ENCODE measurements at places on chromosomes 5 and 9.

DNA sequence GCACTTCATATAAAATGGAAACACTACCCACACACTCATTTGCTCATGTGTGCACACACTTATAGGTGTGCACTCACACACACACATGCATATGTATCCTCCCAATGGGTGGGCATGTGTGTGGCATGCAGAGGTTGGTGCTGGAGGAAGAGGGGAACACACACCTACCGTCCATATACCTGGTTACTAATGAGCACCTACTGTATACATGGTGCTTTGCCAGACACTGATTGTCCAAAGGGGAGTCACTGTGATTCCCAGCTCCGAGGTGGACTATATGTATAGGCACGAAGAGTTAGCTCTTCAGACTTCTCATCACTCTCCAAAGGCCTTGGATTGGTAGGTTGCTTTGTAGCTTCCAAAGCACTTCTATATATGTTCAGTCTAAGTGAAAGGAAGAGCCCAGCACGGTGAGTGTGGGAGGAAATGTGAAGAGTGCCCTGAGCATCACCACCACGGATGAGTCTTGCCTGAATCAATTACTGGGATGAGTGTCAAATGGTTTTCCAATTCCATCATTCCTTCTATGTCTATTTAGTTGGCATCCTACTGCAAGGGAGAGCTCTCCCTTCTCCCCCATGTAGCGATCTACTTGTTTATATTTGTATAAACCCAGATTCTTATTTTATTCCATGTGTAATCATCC, 12.6 kb upstream of the ERGIC1 start:
- no peak for DNase-seq

DNA sequence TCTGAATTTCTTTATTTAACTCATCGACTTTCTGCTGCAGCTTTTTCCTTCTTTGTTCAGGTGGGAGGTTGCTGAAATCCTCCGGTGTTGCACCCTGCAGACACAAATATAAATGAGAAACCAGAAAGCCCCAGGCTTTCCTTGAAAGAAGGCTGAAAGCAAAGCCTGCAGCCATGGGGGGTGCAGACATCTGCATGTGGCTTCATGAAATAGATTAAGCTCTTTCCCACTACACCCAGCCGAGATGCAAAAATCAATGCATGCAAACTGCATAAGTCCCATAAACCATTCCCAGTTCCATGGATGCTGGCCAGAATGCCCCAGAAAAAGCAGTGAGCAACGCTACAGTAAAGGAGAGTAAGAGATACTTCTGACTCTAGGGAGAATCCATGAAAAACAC, 73.6 kb downstream of the USP20 start:
- no peak for DNase-seq

GRCh38 chr9:131627326-131627647, 82.0 kb downstream of the PRRT1B start:
- no peak for DNase-seq

DNA sequence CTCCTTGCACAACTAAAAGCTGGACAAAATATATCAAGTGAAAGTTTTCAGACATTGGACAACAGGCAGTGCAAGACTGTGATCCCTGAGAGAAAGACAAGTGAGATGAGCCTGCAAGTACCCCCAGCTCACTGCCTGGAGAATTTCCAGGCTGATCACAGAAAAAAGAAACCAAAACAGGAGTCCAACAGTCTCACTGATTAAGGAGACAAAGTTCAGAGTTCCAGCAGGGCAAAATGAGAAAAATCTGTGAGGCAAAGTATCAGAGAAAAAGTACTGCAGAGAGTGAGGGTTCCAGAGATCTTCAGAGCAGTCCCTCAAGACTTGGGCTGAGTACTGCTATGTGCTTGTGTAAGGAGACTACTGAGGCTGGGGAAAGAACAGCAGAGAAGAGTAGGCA, 56.0 kb upstream of the PRSS3 start:
- DNase-seq = no peak

- no peak for DNase-seq
Observed at GRCh38 chr9:133545494-133546286, 11.2 kb downstream of the ADAMTSL2 start.

- DNase-seq = no peak
Observed at GRCh38 chr9:110971234-110971633, 67.0 kb downstream of the LPAR1 start.

DNA sequence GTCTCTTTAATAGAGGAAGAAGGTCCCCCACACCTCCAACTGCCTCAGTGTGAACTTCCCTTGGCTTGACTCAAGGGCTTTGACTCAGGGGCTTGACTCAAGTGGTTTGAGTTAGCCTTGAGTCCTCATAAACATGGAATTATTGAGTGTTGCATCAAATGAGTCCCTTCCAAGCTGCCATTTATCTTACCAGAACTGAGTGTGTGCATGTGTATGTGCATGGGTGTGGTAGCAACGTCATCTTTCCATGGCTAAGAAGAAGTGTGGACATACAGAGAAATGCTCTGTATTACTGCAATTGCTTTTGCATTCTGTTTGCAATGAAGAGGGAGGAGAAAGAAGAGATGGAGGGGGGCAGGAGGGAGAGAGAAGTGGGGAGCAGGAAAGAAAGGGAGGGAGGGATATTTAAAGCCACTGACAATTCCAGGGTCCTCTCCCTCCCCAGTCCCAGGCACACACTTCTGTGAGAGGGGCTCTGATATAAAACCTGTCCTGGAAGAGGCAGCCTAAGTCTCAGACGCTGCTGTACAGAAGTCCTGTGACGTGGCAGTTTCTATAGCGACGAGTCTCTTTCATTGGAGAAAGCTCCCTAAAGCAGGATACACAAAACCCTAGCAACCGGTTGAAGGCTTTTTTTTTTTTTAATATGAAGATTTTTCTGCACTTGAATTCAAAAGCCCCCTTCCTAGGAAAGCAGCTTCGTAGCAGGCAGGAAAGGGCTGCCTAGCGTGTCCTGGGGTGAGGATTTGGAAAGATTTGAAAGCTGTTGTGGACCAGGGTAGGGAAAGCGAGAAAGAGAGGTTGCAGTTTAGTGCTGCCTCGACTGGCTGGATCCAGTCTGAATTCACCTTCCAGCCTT, 93.3 kb upstream of the MAP1B start:
- no peak for DNase-seq

DNA sequence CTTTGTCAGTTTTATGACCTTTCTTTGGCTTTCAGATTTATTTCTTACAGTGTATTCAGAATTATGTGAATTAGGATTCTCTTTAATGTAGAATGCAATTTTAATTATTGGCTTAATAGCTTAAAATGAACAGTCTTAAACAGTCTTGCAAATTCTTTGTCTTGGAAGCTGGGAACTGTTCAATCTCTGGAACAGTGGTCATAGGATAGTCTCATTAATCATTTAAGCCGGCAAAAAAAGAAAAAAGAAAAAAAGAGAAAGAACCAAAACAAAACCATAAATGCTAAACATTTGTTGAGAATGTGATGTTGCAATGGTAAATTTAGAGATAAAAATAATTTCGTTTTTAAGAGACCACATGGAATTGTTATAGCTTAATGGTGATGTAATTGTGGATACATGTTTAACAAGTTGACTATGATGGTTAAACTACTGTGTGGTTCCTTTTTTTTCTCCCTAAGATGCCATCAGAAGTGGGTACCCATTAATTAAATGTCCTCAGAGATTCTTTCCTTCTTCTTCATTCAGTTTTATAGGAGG, 61.6 kb downstream of the NNT start:
- no peak for DNase-seq

- no peak for DNase-seq
Observed at GRCh38 chr9:122827761-122828093, 661 bp downstream of the PDCL start.

GRCh38 chr5:8865266-8865665, 680.6 kb downstream of the SEMA5A start:
- DNase-seq = no peak

DNA sequence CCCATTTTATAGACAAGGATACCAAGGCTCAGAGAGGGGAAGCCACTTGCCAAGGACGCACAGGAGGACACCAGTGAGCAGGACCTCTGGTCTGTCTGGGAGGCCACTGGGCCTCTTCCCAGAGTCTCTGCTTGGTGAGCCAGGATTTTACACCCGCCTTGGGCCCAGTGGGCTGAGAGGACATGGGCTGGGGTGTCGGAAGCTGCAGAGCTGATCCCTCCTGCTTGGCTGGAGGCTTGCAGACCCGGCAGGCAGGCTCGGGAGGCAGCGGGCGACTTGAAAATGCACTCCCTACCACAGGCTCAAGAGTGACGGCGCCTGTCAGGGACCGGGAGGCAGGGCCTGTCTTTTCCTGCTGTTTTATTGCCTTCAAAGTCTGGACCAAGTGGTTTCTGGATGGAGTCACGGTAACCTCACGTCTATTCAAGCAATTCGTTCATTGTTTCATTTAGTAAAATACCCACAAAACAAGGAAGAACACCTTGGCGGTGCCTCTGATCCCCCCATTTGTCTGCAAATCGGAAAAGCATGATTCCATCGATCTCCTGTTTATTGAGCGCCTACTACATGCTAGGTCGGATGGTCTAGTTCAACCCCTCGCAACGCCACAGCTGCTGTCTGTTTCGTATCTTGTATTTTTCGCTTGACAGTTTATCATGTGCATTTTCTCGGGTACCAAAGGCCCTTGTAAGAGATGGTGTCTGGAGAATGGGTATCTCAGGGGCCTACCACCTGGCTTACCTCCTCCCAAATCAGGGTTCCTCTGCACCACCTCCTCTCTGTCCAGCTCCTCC, 108.1 kb upstream of the IER5L start:
- no peak for DNase-seq

GRCh38 chr5:147406636-147407035, 103.2 kb downstream of the DPYSL3 start:
- no peak for DNase-seq

DNA sequence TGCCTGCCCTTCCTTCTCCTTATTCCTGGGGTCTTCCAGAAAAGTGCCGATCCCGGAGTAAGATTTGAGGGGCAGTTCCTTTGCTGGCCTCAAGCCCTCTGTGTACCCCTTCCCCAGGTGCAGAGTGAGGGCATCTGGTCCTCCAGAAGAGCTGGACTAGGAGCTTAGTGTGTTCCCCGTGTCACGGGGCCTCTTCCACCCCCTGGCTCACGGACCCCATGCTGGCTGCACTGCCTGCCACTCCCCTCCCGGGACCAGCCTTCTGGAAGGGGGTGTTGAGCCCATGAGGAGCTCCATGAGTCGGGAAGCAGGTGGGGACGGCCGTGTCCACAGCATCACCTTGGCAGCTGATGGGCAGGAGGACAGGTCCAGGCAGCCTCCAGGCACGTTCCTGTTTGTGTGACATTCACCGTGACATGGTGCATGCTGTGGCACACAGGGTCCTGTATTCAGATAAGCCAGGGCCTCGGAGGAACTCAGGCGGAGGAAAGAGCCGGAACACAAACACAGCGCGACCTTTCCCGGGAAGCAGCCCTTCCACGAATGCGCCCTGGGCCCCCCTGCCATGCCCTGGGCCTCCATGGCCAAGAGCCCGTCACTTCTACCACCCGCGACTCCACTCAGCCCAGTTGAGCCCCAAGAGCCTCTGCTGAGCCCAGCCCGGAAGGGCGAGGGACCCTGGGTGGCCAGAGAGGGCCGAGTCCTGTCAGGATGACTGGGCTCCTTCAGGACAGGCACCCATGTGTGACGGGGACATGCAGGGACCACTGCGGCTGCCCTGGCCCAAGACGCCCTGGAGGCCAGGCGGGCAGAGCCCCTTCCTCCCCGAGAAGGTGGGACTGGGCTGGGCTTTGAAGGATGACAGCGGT, 5.9 kb upstream of the LCN1 start:
- DNase-seq = no peak

DNA sequence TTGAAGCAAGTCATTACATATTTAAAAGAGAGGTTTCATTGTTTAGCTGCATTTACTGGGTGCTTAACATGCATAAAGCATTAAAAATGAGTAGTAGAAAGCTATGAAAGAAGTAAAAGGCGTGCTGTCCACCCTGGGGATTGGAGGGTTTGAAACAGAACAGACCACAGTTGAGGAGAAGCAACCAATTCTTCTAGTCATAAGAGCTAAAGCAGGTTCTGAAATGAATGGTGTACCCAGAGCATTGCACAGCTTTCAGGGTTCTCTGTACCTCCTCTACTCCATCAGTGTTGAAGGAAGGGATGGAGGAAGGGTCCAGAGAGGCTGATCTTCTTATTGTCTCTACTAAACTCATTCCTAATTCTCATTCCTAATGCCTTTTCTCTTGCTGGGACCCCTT, 68.9 kb downstream of the SH3RF2 start:
- no peak for DNase-seq

DNA sequence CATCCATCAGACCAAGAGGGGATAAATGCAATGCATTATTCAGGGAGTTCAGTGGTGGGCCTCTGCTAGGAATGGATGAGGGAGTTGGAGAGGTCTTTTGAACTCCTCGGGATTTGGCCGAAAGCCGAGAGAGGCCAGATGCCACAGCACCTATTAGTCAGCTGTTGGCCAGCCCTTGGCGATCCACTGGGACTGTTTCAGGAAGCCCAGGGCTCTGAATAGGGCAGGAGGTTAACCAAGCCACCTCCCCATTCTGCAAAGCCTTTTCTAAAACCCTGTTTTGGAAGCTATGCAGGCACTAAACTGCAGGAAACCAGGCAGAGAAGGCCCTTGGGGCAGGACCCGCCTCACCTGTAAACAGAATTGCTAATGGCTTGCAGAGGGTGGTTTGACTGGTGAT, 37.8 kb downstream of the ASTN2 start:
- no peak for DNase-seq

DNA sequence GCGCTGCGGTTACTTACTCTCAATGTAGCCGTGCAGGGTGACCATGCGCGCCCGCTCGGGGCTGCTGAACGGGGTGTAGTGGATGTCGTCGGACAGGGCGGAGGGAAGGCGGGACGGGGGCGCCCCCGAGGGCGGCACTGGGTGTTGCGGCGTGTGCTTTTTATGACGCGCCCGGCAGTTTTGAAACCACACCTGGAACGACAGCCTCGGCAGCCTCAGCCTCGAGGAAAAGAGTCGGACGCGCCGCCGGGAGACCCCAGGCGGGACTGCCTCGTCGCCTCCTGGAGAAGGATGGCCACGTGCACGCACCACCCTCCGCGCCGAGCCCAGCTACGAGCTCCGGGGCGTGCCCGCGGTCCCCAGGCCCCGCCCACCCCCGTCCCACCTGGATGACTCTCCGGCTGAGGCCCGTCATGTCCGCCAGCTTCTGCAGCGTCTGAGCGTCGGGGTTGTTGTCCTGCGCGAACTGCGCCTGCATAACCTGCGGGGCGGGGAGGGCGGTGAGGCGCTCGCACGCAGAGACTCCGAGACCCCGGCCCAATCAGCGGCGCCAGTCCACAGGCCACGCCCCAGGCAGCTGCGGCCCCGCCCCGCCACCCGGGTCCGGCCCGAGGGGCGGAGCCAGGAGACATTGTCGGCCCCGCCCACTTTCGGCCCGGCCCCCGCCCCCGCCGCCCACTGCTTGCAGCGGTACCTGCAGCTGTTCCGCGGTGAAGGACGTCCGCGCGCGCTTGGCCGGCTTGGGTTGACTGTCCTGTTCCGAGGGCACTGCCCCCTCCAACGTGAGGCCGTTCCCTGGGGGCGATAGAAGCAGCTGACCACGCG, 15.0 kb downstream of the LHX6 start:
- DNase-seq = no peak
